DMS79 treated with DMSO at 0.1 percent for 48 hours (cell line): ENCODE measurements at places on chromosomes 4 and X.
A peak's percentile ranks its signal among the peaks of the same experiment; 100 is the strongest.

- DNase-seq, result no peak
Measured at GRCh38 chr4:166527500-166527899, 654.5 kb downstream of the TLL1 start.

DNA sequence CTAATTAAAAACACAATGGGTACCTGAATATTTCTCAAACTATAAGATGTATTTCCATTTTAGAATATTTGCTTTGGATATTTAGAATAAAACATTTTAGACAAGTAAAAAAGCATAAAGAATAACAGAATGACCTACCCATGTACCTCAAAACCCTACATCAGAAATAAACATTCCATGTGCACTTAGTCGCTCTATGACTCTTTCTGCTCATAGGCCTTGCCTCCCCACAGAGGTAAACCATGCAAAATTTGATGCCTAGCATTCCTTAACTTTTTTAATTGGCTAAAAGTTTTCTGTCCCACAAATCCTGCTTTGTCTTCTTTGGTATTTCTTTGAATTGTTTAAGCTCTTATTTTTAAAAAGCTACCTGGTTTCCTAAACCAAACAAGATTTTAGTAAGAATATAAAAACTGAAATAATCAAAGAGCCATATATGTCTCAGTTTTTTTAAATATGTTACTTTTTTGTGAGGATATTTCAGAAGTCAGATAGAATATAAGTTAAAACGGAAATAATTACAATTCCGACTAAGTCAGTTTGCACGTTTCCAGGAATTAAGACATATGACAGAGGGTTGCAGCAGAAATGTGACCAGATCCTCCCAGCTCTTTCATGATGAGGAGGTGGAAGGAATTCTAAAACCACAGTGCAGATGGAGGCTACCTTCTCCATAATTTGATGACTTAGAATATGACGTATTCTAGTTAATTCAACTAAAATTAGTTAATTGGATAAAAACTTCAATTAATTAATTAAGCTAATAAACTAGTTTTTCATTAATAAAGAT is 102.5 kb downstream of the FIP1L1 start:
- no peak for DNase-seq

DNA sequence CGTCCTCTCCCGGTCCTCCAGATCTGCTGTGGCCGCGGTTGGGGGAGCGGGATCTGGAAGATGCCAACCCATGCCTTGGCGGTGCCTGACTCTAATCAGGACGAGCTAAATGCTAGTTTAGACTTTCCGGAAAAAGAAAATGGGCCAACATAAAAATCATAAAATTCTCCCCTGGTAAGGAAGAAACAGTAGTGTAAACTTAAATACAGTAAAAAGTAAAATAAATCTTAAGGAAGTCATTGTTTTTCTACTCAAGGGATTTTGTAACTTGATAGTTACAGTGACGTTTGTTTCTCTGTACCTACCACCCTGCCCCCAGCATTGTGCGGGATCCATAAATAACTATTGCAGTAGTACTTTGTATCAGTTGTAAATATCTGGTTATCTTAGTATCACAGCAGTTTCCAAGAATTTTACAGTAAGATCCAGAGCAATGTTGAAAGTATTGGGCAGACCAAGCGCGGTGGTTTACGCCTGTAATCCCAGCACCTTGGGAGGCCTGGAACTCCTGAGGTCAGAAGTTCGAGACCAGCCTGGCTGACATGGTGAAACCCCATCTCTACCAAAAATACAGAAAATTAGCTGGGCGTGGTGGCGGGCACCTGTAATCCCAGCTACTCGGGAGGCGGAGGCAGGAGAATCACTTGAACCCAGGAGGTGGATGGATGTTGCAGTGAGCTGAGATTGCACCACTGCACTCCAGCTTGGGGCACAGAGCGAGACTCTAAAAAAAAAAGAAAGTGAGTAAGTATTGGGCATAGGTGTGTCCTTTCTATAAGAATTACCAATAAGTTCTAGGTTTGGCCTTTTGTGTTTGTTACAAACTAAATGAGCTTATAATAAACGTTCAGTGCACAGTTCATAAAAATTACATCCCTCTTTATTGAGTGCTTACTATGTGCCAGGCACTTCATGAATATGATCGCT is 1.0 kb upstream of the PLA2G12A start:
- no peak for DNase-seq

GRCh38 chrX:17669891-17670290 is 67.4 kb upstream of the SCML1 start:
- no peak for DNase-seq

DNA sequence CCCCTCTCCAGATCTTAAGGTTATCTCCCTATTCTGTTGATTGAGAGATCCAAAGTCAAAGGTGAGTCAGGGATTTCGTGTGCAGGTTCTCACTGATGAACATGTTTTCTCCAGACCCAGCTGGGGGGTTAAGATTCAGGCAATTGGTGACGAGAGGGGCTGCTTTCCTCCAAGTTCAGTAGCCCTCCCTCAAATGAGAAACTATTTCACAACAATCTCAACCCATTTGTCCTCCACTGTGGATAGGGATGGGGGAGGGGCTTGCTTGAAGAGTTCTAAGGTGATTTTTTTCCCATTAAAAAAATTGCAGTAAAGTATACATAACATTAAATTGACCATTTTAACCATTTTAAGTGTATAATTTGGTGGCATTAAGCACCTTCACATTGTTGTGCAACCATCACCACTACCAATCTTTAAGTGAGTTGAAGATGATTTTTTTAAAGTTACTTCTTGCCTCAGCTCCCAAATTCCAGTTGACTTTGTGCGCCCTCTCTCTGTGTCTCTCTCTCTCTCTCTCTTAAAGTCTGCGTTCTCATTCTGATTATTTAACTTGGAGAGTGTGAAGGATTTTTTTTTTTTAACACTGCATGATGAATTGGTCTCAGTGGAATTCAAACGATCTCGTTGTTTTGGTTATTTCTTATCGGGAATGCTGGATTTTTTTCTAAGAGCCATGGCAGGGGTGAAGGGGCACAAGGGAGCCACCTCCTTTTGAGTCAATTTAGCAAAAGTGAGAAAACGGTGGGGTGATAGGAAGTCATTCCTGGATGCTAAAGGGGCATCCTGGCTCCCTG is 175.9 kb downstream of the SHROOM3 start:
- DNase-seq, result no peak

- peak; percentile 26 for DNase-seq
Measured at GRCh38 chr4:25098964-25099891, 61.0 kb downstream of the SEPSECS start.

DNA sequence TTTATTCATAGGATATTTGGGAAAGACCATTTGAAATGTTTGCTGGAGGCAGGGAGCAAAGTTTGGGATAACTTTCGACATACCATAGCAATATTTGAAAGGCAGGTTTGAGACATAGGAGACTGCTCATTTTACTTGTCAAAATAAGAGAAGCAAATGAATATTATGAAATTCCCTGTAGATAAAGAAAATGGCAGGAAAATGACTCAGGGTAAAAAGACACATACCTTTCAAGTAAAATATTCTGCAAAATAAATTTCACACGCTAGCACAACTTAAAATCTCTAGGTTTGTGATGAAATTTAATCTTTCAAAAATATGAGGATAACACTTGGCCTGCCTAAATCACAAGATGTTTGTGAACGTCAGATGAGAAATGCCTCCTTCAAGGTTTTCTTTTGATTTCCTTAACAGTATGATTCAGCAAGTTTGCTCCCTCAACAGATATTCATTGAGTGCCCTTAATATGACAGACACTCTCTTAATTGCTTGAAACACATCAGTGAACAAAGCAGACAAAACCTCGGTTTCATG is 6.6 kb downstream of the TMEM156 start:
- DNase-seq, result no peak

- DNase-seq, result no peak
Measured at GRCh38 chrX:30822068-30822681, 66.9 kb downstream of the TAB3 start.

DNA sequence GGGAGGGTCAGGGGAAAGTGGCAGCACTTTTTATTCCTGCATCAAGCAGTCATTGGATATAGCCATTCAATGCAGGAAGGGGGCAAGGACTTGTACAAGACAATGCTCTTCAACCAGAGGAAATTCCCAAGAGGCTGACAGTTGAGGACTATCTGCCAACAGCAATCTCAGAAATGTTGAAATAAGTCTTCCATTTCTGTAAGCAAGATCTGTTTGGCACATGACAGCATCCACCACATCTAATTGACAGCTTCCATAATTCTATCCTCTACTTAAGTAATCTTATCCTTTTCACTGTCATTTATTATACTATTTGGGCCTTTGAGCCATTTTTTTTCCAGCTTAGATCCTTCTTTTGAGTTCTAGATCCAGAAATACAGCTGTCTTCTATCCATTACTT is 110.7 kb downstream of the CFAP299 start:
- DNase-seq, result no peak

GRCh38 chr4:7526929-7527535 is 92.3 kb upstream of the PSAPL1 start:
- DNase-seq, result no peak

- no peak for DNase-seq
Measured at GRCh38 chr4:20474119-20474518, 222.4 kb downstream of the SLIT2 start.

DNA sequence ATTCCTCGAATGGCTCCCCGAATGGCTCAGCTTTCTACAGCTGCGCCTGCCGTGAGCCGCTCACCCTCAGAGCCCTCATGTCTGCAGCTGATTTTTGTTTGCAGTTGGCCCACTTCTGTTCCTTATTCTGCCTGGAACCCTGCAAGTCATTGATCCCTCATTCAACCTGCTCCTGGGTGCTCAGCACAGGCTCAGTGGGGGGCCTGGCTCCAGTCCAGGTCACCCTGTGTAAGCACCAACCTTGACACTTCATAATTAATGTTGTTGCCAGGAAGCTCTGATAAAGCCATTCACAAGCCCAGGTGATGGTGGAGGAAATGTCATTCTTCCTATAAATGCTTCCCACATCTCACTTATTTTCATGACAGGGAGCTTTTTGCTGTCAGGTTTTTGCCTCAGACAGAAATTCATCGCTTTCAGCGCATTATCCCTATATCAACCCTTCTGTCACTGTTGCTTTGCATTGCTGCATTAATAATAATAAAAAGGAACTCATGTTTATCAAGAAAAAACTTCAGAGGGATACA is 85.7 kb downstream of the F11 start:
- no peak for DNase-seq

GRCh38 chrX:120739300-120739699 is 109.4 kb upstream of the C1GALT1C1 start:
- DNase-seq, result no peak

DNA sequence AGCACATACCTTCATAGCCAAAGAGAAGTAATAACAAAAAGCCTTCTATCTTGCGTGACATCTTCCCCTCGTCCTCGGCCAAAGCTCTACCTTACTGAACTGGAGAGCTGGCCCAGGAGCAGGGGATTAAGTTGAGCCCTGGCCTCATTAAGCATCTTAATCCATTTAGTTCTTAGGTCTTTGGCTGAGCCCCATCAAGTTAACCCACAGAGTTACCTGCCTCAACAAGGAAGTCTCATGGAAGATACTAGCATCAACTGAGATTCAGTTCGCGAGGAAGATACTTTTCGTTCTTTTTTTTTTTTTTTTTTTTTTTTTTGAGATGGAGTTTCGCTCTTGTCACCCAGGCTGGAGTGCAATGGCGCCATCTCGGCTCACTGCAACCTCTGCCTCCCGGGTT is at the start of gene RS1:
Gene RS1, minus strand, starts transcription at position 101 of the 400 bp plus-strand sequence. Its CDS starts 40 bp downstream, at position 61.
- DNase-seq, result no peak

DNA sequence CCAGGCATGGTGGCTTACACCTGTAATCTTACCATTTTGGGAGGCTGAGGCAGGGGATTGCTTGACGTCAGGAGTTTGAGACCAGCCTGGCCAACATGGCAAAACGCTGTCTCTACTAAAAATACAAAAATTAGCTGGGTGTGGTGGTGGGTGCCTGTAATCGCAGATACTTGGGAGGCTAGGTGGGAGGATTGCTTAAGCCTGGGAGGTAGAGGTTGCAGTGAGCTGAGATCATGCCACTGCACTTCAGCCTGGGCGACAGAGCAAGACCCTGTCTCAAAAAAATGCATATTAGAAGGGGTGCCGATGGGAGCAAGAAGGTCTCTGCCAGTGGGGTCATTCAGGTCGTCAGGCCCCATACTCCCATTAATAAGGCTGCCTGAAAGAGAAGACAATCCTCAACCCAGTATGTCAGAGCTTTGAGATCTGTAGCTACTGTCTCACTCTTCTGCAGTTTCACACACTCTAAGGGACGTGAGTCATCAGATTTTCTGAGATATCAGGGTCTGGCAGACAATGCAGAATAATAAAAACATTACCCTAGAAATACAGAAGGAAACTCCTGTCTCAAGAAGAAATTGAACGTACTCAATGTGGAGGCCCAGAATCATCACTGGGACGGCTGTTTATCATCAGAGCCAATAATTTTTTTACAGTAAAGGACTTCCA is 176.7 kb upstream of the FAT1 start:
- DNase-seq, result no peak

GRCh38 chr4:68361146-68361589 is 11.3 kb upstream of the YTHDC1 start:
- no peak for DNase-seq

- no peak for DNase-seq
Measured at GRCh38 chr4:2341911-2342652, 76.4 kb downstream of the ZFYVE28 start.

GRCh38 chrX:63250253-63250868 is 100.8 kb downstream of the SPIN4 start:
- DNase-seq, result no peak

- DNase-seq, result no peak
Measured at GRCh38 chrX:150217609-150218008, 145.5 kb upstream of the MAMLD1 start.

DNA sequence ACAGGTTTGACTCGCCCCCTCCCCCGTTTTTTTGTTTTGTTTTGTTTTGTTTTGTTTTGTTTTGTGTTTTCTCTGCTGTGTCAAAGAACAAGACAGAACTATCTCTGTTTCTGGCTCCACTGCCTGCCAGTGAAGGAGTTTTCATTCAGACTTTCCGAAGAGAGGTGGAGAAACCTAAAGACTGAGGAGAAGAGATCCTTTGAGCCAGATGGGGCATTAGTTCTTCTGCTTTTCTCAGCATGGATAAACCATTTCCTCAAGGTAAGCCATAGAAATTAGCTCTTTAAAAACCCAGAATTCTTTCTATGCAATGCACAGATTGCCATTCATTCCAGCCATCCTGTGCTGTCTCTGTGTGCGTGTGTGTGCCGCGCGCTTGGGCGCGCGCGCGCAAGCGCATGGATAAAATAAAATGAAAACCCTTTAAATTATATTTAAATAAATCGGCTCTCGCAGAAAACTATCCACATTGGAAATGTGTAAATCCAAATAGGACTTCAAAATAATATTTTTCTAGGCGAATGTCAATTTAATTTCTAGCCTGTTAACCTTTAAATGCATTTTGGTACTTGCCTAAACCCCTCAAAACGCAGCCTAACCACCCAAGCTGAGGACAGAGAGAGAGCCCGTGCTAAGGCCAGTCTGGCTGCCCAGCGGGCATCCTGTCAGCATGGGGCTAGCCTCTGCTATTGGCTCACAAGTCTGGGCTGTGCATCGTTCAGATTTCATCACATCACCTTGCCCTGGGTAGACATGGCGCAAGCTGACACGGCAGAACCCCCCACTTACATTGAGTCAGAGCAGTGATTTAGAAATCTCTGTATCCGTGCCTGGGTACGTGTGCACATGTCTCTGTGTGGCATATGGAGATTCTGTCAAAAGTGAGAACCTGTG is 113.0 kb upstream of the VAMP7 start:
- DNase-seq, result no peak
